ENCODE measurements at places on chromosomes 4 and X.
A peak's percentile ranks its signal among the peaks of the same experiment; 100 is the strongest.

GRCh38 chr4:138522366-138522765, 280.2 kb upstream of the SLC7A11 start:
- no peaks in the 10 kb centered on the region for H3K36me3 ChIP-seq
- H3K4me1 ChIP-seq: no peaks in the 10 kb centered on the region
- H3K4me3 ChIP-seq: no peak overlapping the region
- no peak overlapping the region for H3K27ac ChIP-seq
- DNase-seq: peak; percentile 39

GRCh38 chr4:28278676-28279075, 1418.0 kb downstream of the STIM2 start:
- H3K27me3 ChIP-seq: peaks cover 2% of the 10 kb centered on the region
- DNase-seq: no peak
- H3K27ac ChIP-seq: no peak overlapping the region
- peaks cover 17% of the 10 kb centered on the region for H3K4me1 ChIP-seq
- H3K36me3 ChIP-seq: peaks cover 29% of the 10 kb centered on the region

DNA sequence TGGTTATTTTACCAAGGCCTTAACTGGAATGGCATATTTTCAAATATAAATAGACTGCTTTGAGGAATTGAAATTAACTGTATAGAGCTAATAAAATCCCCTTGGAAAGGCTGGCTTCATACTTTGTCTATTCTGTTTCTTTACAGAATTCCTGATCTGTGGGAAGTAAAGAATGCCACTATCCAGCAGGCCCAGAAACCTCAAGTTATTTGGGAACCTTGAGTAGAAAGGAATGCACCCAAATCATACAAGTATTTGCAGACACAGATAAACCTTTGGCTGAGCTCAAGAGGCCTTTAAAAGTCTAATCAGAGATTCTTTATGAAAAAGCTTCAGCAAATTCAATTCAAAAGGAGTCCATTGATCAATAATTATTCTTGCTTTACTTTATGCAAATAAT, 975.7 kb upstream of the PABPC4L start:
- H3K4me1 ChIP-seq: no peaks in the 10 kb centered on the region
- peaks cover 1% of the 10 kb centered on the region for H3K27me3 ChIP-seq
- no peak overlapping the region for H3K4me3 ChIP-seq
- H3K27ac ChIP-seq: no peak overlapping the region

- H3K27ac ChIP-seq: no peak overlapping the region
- peaks cover 55% of the 10 kb centered on the region for H3K27me3 ChIP-seq
- no peak for DNase-seq
Observed at GRCh38 chr4:185463541-185463940, 8.0 kb downstream of the CCDC110 start.

- peaks cover 6% of the 10 kb centered on the region for H3K27me3 ChIP-seq
- no peak overlapping the region for H3K27ac ChIP-seq
- DNase-seq: no peak
- H3K4me3 ChIP-seq: no peak overlapping the region
Observed at GRCh38 chr4:183395395-183395794, 49.0 kb upstream of the CDKN2AIP start.

- no peak overlapping the region for H3K27ac ChIP-seq
- DNase-seq: no peak
- peaks cover 10% of the 10 kb centered on the region for H3K36me3 ChIP-seq
Observed at GRCh38 chr4:136571315-136571714, 961.0 kb downstream of the PCDH18 start.

DNA sequence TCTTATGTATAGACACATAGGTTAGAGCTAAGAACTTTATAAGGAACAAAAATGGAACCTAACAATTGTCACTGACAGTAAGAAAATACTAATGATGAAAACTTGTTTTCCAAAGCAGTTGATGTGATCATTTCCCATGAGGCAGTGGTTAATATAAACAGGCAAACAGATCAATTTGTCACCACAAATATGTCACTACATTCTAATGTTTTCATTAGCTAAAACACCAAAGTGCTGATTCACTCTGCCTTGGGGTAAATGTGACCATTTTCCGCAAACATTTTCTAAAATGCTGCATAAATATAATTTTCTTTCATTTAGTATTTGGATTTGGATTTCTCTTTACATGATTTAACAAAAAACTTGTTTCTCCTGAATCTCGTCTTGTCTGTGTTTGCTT, 408.9 kb upstream of the CTSO start:
- H3K4me1 ChIP-seq: peaks cover 17% of the 10 kb centered on the region
- peak; percentile 37 for DNase-seq
- H3K27ac ChIP-seq: peak overlapping the region; percentile 38
- no peaks in the 10 kb centered on the region for H3K27me3 ChIP-seq
- no peak overlapping the region for H3K4me3 ChIP-seq

DNA sequence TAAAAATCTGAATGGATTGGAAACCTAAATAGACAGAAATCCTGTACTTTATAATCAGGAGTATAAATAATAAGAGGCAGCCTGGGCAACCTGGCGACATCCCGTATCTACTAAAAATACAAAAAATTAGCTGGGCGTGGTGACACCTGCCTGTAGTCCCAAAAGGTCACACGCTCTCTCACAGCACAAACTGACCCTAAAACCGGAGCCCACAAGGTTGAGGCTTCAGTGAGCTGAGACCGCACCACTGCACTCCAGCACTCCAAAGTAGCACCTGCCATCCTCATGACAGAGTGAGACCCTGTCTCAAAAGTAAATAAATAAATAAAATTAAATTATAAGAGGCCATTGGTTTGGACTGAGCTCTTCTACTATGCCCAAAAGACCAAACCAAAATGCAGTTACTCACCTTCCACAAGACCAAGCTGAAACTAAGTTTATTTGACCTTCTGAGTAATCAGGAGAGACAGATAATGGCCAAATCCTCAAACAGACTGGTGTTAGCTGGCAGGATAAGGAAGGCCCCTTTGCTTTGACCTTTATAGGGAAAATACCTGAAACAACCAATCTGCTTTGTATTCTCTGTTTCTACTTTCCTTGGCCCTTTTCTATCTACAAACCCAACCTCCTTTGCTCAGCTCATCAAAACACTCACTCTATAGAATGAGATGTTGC, 3.2 kb upstream of the GRSF1 start:
- no peaks in the 10 kb centered on the region for H3K4me1 ChIP-seq
- no peaks in the 10 kb centered on the region for H3K27me3 ChIP-seq
- no peak overlapping the region for H3K4me3 ChIP-seq
- peaks cover 10% of the 10 kb centered on the region for H3K36me3 ChIP-seq
- DNase-seq: no peak

- no peaks in the 10 kb centered on the region for H3K36me3 ChIP-seq
- no peak overlapping the region for H3K4me3 ChIP-seq
- DNase-seq: no peak
Observed at GRCh38 chr4:81758574-81759264, 287.0 kb upstream of the RASGEF1B start.

DNA sequence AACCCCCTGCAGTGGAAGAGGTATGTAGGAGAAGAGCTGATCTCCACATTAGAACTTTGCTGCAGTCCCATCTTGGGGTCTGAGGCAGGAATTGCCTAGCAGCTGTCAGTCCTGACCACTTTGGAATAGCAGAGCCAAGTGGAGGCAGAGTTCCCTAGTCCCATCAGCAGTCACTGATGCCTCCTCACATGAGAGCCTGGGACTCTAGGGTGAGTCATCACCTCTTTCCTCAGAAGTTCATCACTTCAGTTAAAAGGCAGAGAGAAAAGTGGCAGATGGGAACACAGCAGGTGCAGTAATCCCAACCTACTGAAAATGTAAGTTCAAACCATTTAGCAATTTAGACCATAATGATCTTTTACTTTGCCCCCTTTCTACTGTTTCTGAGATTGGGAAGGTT, 73.9 kb upstream of the MED14 start:
- H3K4me1 ChIP-seq: peaks cover 8% of the 10 kb centered on the region
- no peak overlapping the region for H3K27ac ChIP-seq
- DNase-seq: peak; percentile 2
- H3K4me3 ChIP-seq: no peak overlapping the region

GRCh38 chr4:168811786-168812651, 198.0 kb downstream of the CBR4 start:
- peaks cover 5% of the 10 kb centered on the region for H3K27me3 ChIP-seq
- peaks cover 5% of the 10 kb centered on the region for H3K36me3 ChIP-seq
- H3K4me3 ChIP-seq: peak overlapping the region; percentile 48
- H3K27ac ChIP-seq: peak overlapping the region; percentile 16

GRCh38 chrX:32851556-32851955, 359.8 kb downstream of the DMD start:
- no peaks in the 10 kb centered on the region for H3K27me3 ChIP-seq
- no peak overlapping the region for H3K4me3 ChIP-seq
- no peak overlapping the region for H3K27ac ChIP-seq
- no peak for DNase-seq
- no peaks in the 10 kb centered on the region for H3K36me3 ChIP-seq

GRCh38 chr4:75630174-75630936, at the start of gene CDKL2:
TSS of gene CDKL2 (minus strand) at chr4:75630528. CDS start at chr4:75625988, 4,540 bp downstream.
- peaks cover 2% of the 10 kb centered on the region for H3K27me3 ChIP-seq
- DNase-seq: peak; percentile 25
- H3K4me3 ChIP-seq: peak within 1 kb of the TSS; percentile 83

- H3K27me3 ChIP-seq: peaks cover 6% of the 10 kb centered on the region
- no peak for DNase-seq
- H3K36me3 ChIP-seq: peaks cover 6% of the 10 kb centered on the region
Observed at GRCh38 chr4:158811216-158811540, 42.4 kb downstream of the FNIP2 start.

DNA sequence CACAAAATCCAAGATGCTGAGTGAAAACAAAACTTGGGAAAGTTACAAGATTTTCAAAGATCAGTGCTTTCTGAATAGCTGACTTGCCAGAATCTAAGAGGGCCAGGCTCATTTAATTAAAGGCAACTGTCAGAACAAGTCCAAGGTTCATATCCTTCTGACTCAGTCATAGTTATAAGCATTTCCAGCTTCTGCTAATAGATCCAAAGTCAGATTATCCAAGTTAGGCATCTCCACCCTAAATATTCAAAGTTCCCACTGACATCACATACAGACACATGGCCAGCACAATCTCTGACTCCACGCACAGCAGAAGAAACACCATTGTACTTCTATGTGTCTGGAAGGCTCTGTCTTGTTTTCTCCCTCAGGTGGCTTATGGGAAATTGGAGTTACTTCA, 41.8 kb downstream of the GASK1B start:
- peaks cover 23% of the 10 kb centered on the region for H3K4me1 ChIP-seq
- DNase-seq: peak; percentile 36
- H3K27ac ChIP-seq: no peak overlapping the region
- no peaks in the 10 kb centered on the region for H3K27me3 ChIP-seq

DNA sequence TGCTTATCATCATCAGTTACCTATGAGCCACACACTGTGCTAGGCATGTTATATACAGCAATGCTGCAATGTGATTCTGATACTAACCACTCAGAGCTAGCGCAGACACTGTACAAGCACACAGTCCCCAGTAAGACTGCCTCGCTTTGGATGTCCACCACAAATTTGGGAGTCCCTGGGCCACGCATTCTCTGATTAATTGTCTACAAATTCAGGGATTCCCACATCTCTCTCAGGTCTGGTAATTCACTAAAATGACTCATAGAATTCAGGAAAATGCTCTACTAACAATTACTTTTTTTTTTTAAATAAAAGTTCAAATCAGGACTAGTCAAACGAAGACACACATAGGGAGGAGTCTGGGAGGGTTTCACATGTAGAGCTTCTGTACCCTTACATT, 652.1 kb upstream of the AADAT start:
- no peak for DNase-seq
- no peak overlapping the region for H3K4me3 ChIP-seq
- no peaks in the 10 kb centered on the region for H3K27me3 ChIP-seq
- no peaks in the 10 kb centered on the region for H3K36me3 ChIP-seq
- no peak overlapping the region for H3K27ac ChIP-seq

GRCh38 chr4:105107095-105107856, 39.4 kb upstream of the TET2 start:
- peaks cover 1% of the 10 kb centered on the region for H3K4me1 ChIP-seq
- no peak overlapping the region for H3K27ac ChIP-seq
- no peak overlapping the region for H3K4me3 ChIP-seq
- H3K36me3 ChIP-seq: no peaks in the 10 kb centered on the region
- H3K27me3 ChIP-seq: peaks cover 3% of the 10 kb centered on the region

GRCh38 chr4:93775551-93775950, 53.0 kb upstream of the ATOH1 start:
- no peak overlapping the region for H3K4me3 ChIP-seq
- H3K27me3 ChIP-seq: no peaks in the 10 kb centered on the region
- no peaks in the 10 kb centered on the region for H3K4me1 ChIP-seq
- H3K27ac ChIP-seq: no peak overlapping the region
- no peak for DNase-seq

DNA sequence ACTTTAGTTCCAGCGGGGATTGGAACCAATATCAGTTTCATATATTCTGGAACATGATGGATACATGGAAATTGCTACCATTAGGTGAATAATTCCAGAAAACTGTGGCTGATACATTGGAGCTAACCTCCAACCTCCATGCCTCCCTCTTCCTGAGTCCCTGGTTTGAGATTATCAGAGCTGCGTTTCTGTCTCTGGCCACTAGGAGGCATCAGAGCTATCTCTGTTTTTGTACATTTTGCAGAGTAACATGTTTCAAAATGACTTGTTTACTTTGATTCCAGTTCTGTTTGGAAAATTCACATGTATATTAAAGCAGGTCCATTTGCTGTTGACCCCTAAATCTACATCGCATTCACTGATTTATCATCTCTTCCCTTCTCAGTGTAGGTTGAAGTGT, 2.4 kb upstream of the RAB40AL start:
- no peak overlapping the region for H3K4me3 ChIP-seq
- H3K27ac ChIP-seq: no peak overlapping the region
- H3K36me3 ChIP-seq: no peaks in the 10 kb centered on the region
- H3K4me1 ChIP-seq: peaks cover 16% of the 10 kb centered on the region
- H3K27me3 ChIP-seq: no peaks in the 10 kb centered on the region

- no peak for DNase-seq
- H3K4me3 ChIP-seq: no peak overlapping the region
- H3K36me3 ChIP-seq: no peaks in the 10 kb centered on the region
- H3K27ac ChIP-seq: no peak overlapping the region
- no peaks in the 10 kb centered on the region for H3K27me3 ChIP-seq
Observed at GRCh38 chr4:6002926-6003325, 15.3 kb downstream of the C4orf50 start.
